ENCODE measurements at places on chromosomes 6 and 20.

DNA sequence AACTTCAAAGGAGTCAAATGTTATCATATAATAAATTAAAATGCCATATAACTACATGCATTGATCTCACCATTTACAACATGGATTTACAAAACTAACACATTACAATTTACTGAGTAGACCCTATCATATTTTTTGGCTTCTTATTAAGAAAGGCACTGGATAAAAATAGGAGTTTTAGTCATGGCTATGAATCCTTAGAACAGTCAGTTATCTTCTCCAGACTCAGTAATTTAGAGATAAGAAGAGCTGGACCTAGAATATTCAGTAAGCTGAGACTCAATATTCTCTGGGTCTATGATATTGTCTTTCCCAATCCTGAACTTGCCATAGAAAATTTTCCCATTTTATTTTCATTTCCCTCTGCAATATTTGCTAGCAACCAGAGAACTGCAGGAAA lies 62.3 kb downstream of the ME1 start:
- no peak for DNase-seq

- DNase-seq: no peak
Observed at GRCh38 chr20:25160897-25161296, 34.6 kb upstream of the ENTPD6 start.

DNA sequence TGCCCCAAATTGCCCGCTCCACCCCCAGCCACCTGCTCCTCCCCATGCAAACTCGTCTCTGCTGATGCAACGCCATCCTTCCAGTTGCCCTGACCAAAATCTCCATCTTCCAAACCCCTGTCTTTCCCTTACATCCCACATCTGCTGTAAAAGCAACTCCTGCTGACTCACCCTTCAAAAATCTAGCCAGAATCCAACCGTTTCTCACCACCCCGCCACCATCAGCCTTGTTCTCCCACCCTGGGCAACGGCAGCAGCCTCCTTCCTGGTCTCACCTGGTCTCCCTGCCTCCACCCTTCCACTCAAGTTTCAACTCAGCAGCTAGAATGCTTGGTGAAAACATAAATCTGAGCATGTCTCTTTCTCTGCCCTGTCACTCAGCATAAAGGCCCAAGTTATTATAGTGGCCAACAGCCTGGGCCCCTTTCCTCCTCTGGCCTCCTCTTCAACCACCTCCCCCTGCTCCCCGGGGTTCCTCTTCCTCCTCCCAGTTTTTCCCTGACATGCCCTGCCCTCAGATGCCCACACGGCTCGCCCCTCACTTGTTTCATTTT lies 7.2 kb upstream of the SYNJ2 start:
- no peak for DNase-seq

GRCh38 chr6:25202504-25202903 lies 76.7 kb upstream of the CARMIL1 start:
- DNase-seq: no peak

GRCh38 chr6:34521463-34522285 lies 34.5 kb downstream of the SPDEF start:
- no peak for DNase-seq

All from D341Med (cell line).